Caki2 (cell line): ENCODE measurements at places on chromosomes 11 and 22.

GRCh38 chr11:20668844-20669819 is at the start of gene NELL1:
TSS of gene NELL1 (plus strand) at chr11:20669586.
- no peak for DNase-seq

DNA sequence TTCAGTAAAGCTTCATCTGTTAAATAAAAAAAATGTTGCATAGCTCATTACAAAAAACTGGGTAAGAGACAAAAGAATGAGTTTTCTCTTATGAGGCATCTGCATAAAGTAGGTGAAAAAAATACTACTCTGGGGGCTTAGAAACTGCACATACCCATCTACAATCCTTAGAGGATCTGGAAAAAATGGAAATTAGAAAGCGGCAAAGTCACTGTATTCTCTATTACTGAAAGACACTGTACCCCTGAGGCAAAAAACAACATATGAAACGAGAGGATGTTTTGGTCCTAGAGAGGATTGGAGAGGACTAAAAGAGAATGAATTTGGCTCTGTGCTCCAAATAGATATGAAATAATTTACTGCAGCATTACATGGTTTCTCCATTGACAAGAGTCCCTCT is 206.7 kb upstream of the PITPNB start:
- DNase-seq, result no peak

GRCh38 chr22:47782328-47783075 is 1020.1 kb downstream of the TBC1D22A start:
- DNase-seq, result no peak

GRCh38 chr11:112367461-112367860 is 106.8 kb upstream of the PLET1 start:
- no peak for DNase-seq

- no peak for DNase-seq
Measured at GRCh38 chr11:117456027-117456720, 128.5 kb downstream of the CEP164 start.

- DNase-seq, result no peak
Measured at GRCh38 chr22:43753688-43754087, 58.4 kb downstream of the EFCAB6 start.
